CD4-positive, alpha-beta T cell treated with Interferon gamma for 1 hour (primary cell): ENCODE measurements at places on chromosomes 7 and 10.

DNA sequence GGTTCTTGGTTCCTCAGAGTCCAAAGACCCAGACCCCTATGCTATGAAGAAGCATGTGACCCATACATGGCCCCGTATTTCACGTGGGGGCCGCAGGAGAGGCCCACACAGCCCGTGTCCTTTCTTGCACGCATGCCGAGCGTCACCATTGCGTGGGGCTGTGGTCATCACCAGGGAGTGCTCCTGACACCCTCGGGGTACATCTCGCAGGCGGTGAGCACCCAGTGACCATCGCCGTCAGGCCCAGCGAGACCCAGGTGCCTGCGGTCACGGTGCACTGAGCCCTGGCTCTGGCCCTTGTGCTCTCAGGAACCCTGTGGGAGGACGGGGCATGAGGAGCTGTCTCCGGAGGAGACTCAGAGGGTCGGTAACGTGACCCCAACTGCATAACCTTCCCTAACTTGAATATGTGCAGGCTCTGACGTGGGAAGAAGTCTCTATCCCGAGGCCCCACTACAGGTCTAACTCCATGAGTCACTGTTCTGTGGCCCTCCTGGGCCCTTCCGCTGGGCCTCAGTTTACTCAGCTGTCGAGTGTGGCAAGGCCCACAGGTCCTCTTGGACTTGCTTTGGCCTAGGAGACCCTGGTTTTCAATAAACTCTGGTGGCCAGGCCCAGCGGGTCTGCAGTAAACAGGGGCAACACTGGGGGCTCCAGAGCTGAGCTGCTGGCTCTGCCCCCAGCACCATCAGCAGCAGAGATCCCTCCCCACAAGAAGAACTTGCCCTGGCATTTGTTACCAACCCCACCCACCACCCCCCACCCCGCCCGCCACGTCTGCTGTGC lies 503.9 kb downstream of the PTPRN2 start:
- DNase-seq = no peak

DNA sequence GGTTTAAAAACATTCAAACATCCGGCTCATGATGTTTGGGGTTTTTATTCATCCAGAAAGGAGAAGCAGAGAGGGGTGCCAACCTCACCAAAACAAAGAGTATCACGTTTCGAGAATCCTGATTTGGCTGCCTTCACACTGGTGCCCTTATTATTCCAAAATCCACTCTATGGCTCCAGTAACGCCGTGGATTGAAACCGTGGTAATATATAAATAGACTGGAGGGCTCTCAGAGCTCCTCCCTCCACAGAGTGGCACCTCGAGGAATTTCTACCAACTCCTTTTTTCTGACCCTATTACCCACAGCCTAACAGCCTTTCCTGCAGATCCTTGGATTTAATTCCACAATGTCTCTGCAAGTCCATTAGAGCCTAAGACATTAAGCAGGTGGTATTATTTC lies 353.6 kb downstream of the CRPPA start:
- no peak for DNase-seq

GRCh38 chr10:78764846-78765430 lies 303.8 kb upstream of the ZMIZ1 start:
- DNase-seq = no peak

DNA sequence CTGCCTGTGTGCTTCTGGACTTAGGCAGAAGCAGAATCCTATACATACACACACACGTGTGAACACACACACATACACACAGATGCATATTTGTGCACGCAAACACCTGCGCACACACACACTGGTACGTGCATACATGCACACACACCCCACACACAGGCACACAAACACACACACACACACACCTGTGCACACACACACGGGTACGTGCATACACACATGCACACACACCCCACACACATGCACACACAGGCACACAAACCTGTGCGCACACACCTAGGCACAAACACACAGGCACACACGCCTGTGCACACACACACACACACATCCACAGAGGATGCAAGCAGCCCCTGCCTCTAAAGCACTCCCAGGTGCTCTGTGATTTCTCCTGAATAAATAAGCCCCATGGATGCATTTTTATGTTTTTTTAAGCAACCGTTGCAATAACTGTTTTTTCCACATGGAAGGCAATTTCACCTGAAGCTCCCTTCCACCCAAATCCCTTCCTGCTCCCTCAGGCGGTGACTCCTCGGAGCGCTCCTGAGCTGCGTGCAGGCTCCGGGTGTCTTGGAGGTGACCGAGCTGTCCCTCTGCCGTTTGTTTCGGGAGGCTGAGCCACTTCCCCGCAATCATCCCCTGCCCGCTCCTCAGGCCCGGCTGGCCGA lies 41.5 kb upstream of the PDGFA start:
- DNase-seq = no peak

- no peak for DNase-seq
Measured at GRCh38 chr7:96212474-96212873, 109.4 kb downstream of the SLC25A13 start.

DNA sequence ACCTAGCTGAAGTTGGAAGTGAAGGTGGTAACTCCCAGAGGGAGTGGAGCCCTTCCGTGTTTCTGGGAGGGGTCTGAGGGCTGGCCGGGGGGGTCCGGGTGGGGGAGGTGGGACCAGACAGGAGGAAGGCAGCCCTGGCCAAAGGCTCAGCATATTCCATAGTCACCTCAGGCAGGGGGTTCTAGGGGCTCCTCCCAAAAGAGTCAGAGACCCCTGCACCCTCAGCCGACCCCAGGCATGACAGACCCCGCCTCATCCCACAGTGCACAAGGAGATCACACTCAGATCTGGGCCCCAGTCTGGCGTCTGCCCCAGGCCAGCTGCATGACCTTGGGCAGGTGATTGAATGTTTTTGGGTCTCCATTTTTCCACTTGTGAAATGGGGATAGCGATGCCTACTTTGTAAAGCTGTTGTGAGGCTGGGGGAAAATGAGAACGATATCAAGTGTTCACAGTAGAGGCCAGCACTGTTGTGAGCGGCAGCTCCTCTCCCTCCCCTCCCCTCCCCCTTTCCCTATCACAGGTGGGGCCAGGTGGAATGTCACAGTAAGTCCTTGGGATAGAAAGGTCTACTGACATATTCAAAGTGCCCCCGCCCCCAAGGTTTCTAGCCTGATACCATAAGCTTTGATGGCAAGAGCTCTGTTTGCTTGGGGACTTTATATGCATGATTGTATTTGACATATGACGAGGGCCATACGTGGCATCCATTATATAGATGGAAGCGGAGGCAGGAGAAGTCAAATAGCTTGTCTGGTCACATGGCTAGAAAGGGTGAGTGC lies 33.3 kb downstream of the DNAJB12 start:
- DNase-seq = no peak
